ENCODE measurements at places on chromosomes 3 and 15.

DNA sequence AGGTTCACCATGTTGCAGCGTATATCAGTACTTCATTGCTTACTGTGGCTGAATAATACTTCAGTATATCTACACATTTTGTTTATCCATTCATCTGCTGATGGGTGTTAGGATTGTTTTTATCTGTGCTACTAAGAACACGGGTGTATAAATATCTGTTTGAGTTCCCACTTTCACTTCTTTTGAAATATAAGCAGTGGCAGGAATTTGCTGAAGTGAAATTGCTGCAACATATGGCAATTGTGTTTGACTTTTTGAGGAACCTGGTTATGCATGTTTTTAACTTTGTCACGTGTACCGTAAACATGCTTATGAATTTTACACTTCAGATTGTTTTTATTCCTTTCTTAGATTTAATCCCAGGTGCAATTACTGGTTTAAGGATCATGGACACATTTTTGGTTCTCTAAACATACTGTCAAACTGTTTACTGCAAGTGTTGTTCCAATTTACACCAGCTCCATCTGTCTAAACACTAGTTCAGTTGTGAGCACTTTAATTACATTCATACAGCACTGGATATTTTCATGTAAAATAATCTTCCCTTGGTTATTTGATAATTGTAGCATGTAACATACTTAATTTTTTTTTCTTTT is 23.1 kb downstream of the TRAK1 start:
- no peak for DNase-seq

GRCh38 chr3:189952272-189952671 is 168.4 kb downstream of the P3H2 start:
- no peak for DNase-seq

GRCh38 chr3:28244491-28244890 is 3.1 kb downstream of the CMC1 start:
- no peak for DNase-seq

DNA sequence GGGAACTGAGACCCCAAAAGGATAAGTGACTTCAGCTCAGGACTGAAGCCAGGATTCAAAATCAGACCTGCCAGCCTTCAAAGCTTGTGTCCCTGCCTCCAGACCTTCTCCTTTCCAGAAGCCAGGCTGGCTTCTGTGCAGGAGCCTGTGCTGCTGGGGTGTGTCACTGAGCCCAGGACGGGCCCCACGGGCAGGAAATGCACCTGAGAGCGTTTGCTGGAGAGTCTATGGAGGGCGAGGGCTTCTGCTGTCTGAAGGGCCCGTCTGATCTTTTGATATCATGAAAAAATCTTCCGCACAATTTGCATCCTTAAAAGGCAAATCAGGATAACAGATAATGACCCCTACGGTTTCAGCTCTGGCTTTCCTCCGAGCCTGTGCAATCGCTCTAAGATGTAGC is 125.4 kb downstream of the FAM43A start:
- DNase-seq = no peak

GRCh38 chr3:43892061-43892460 is 201.3 kb downstream of the ABHD5 start:
- DNase-seq = no peak

DNA sequence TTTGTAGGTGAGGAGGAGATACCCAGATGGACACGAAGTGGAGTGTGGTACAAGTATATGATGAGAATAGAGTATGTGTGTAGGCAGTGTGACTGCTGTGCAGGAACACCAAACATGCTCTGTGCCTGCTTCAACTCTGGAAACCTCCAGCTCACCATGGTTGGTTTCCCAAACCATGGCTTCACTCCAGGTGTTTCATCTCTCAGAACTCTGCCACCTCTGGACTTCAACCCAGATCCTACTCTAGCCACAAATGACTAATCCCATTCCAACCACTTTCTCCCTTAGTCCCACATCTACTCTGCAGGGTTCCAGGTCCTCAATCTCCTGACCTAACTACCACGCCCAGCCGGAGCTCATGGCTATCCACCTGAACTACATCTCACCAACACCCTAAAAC is 102.1 kb downstream of the RYK start:
- DNase-seq = no peak

GRCh38 chr15:31487811-31488436 is 161.3 kb downstream of the KLF13 start:
- DNase-seq = no peak

GRCh38 chr3:80993241-80993945 is 768.1 kb downstream of the GBE1 start:
- DNase-seq = no peak

DNA sequence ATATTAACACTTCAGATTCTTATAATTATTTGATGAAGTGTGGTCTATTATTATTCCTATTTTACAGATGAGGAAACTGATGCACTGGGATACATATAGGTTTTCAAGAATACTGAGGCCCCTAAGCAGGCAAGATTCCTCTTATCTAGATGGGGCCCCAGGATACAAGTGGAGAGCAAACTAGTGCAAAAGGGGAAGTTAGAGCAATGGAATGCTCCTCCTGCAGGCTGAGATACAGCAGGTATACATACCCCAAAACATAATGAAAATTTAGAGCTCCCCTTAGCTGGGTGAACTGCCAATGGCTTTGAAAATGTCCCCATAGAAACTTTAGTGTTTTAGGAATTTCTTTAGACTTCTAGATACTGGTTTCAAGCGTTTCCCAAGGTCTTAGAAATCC is 247.1 kb downstream of the CHST2 start:
- no peak for DNase-seq

GRCh38 chr15:50697109-50697797 is 10.7 kb upstream of the TRPM7 start:
- DNase-seq = no peak

DNA sequence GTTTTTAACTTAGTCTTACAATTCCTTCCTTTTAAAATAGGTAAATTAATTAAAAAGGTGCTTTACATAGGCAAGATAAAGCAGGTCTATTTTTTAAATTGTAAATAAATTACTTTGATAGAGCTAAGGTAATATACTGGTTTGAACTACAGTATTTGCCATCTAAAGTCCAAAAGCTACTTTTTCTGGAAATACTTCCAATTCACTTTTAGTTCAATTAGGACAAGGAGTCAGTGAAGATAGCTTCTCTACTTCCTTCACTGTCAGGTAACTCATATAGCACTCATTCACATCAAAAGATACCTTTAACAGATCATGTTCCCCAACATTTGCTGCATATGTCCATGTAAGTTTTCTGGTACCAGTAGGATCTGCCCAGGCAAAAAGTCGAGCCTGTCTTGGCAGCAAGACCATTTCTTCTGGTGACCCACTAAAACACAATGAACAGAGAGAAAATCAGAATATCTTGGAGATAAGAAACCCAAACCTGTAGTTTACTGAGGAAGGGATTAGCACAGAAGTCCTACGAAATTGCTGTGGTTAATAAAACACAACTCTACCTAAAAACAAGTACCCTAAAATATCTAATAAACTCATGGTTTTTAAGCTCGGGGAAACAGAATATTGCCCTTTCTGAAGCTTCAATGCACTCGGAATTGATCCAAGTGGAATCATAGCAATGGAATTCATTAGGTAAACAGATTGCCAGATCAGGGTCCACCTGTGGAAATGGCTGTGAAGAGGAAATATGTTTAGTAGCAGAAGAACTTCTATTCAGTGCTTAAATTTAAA is 153.1 kb downstream of the VPS13C start:
- no peak for DNase-seq

- no peak for DNase-seq
Measured at GRCh38 chr15:25710184-25710583, 152.9 kb downstream of the ATP10A start.

GRCh38 chr15:56146756-56147155 is 96.9 kb downstream of the RFX7 start:
- no peak for DNase-seq

DNA sequence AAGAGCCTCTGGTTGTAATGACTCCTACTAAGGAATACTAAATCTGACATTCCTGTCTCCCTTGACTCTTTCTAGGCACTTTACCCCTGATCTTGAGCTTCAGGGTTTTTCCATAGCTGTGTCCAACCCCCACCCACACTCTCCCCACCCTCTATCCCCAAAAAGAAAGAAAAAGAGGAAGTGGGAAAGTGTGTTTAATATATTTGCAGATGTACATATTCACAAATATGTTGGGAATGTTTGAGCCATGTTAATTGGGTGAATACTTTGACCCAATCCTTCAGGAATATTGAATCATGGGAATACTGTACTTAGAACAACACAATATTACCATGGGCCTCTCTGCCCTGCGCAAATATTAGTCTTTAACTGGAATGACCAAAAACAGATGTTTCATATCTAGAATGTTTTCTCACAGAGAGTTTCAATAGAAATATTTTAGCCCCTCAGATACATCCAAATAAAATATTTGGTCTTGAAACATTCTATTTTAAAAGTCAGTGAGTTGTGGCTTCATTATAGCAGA is 19.8 kb upstream of the PFN2 start:
- no peak for DNase-seq
